Kidney (tissue), 22 donors: ENCODE measurements at places on chromosomes 16 and 17. TPM values are rescaled to one million over a fixed set of nuclear protein-coding genes. Genes with fewer than 3 reads are reported as not detected.

The KRT12 gene
- total RNA-seq, result not detected

The TRIM72 gene
- 0.06 TPM for total RNA-seq

DNA sequence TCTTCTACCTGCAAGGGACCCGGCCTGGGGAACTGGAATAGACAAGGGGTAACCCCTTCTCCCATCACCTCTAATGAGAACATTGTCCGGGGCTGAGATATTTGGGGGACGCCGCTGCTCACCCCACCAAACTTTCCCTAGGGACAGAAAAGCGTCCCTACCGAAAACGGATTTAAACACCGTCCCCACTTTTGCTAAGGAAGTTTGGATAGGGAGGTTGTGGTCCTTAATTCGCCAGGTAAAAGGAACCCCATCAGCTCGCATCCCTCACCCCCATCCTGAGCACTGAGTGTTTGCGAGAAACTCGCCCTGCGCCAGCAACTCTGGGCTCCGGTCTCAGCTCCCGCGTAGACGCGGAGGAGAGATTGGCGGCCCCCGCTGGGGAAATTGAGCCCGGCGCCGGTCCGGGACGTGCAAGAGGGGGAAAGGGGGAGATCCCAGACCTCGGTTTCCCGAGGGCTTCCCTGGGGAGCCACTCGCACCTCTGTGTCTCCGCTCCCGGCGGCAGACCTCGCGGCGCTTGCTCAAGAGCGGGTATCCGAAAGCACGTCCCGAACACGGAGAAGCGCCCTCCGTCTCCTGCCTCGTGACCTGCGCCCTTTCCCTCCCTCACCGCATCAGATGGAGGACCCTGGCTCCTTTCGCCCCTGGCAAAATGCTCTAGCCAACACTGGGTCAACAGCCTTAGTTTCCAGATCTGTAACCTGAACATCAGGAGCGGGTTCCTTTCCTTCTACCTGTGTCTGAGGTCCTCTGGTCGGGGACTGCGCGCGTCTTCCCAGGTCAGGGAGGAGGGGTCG, 3.1 kb upstream of the SOX9 start:
- DNase-seq, result no peak

The CD300LB gene
- 0.91 TPM for total RNA-seq

The HNF1B gene
- 185 TPM for total RNA-seq

- DNase-seq, result no peak
Observed at GRCh38 chr17:74738051-74738996, 1.3 kb downstream of the RAB37 start.

DNA sequence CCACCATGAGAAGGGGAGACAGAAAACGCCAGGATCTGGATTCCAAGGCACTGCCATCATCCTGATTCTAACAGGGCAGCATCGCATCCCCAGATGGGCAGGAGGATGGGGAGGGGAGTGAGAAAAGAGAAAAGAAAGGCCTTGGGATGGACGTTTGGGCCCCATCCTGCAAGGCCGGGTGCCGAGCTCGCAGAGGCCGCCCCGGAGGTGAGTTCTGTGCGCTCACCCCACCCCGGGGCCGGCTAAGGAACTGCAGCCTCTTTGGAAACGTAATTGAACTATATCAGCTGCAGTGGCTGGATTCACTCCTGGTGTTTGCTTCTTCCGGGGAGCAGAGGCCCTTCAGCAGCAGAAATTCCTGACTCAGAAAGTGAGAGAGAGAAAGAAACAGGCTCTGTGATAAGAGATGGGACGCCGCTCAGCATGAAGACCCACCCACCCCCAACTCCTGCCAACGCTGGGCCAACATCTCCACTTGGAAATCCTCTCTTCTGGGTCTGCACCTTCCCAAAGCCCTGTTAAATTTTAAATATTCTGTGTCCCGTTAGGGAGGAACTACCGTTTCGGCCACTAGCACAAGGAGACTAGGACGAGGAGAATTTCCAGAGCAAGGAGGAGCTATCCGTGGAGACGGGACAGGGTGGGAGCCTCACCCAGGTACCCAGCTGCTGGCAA, 8.5 kb upstream of the SSTR2 start:
- peak; percentile 84 for DNase-seq

- no peak for DNase-seq
Observed at GRCh38 chr16:84751947-84752346, 52.1 kb downstream of the USP10 start.

DNA sequence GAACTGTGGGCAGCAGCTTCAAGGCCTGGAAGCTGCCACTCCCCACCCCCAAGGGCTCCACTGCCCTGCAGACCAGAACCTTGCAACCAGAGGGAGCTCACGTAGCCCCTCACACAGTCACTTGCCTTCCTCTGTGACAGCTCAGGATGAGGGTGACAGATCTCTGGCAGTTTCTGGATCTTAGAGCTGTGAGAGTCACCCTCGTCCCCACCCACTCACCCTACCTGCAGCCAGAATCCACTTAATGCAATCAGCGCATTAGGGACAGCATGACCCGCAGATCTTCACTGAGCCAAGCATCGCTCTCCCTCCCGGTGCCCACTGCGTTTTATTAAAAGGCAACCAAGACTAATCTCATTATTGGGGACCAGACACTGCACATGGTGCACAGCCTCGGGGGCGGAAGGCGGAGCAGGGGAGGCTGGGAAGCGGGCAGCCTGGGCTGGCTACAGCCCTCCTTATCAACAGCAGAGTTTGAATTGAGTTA, 3.5 kb downstream of the CYB561 start:
- DNase-seq, result no peak

GRCh38 chr17:1217089-1217385, 37.3 kb upstream of the ABR start:
- peak; percentile 39 for DNase-seq

The PRR15L gene
- 105 TPM for total RNA-seq

- DNase-seq, result no peak
Observed at GRCh38 chr16:2170080-2170479, 14.5 kb downstream of the TRAF7 start.

GRCh38 chr16:3665508-3665907, 11.0 kb downstream of the DNASE1 start:
- no peak for DNase-seq

DNA sequence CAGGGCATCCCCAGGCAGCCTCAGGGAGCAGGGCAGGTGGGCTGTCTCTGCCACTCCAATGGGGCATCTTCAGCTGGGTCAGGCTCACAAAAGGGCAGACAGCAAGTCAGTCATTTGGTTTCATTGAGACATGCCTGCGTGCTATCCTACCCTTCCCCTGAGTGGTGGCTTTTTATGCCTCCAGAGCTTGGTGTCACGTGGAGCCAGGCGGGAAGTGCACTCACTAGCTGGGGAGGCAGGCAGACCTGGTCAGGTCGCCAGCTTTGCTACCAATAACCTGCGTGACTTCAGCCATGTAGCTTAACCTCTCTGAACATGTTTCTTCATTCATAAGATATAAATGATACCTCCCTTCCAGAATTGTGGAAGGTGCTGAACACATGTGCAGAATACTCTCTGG, 415.0 kb downstream of the SOX9 start:
- DNase-seq, result no peak

- no peak for DNase-seq
Observed at GRCh38 chr17:29070781-29071180, 27.8 kb downstream of the PIPOX start.

The ATP1B2 gene
- total RNA-seq, result 7.6 TPM

The TEX14 gene
- 0.22 TPM for total RNA-seq

DNA sequence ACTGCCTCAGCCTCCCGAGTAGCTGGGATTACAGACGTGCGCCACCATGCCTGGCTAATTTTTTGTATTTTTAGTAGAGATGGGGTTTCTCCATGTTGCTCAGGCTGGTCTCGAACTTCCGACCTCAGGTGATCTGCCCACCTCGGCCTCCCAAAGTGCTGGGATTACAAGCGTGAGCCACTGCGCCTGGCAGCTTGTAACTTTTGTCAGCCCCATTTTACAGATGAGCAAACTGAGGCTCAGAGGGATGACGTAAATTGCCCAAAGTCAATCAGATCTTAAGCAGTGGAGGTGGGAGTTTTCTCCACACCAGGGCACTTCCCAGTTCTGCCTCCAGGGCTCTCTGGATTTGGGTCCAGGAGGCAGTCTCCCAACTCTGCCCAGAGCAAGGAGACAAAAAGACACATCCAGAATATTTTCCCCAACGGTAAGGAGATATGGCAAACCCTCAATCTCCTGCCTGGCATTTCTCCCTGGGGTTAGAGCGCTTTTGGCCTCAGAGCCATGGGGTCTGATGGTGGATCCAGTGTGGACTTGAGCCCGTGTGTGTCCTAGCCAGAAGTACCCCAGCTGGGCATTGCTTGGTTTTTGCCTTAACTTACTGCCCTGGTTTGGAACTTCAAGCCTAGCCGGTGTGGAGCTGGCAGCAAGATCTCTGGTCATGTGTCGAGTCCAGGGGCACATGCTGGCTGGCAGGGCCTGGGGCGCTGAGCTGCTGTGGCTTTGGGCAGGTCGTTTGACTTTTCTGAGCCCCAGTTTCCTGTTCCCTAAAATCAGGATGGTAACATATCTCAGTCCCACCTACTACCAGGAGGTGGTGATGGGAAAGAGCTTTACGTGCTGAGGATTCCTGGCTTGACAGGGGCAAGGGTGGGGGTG, 3.4 kb downstream of the ADAM11 start:
- no peak for DNase-seq

- DNase-seq, result no peak
Observed at GRCh38 chr17:64087252-64088005, 42.5 kb downstream of the ERN1 start.

The TBC1D3 gene
- total RNA-seq, result not detected

DNA sequence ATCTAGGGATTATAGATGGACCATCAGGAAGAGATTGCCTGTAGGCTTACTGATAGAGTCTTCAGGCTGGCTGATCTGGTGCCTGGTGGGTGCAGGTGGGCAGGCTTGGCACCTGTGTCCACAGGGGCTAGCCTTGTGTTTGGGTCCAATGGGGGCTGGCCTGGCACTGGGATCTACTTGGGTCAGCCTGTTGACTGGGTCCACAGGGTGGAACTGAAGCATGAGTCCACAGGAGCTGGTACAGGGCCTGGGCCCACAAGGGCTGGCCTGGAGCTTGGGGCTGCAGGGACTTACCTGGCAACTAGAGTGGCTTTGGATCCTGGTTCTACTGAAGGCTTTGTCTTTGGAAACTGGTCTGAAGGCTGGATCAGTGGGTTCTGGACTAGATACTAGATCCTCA, 1217.7 kb downstream of the CDH11 start:
- DNase-seq, result no peak

The MT1F gene
- 53.3 TPM for total RNA-seq

DNA sequence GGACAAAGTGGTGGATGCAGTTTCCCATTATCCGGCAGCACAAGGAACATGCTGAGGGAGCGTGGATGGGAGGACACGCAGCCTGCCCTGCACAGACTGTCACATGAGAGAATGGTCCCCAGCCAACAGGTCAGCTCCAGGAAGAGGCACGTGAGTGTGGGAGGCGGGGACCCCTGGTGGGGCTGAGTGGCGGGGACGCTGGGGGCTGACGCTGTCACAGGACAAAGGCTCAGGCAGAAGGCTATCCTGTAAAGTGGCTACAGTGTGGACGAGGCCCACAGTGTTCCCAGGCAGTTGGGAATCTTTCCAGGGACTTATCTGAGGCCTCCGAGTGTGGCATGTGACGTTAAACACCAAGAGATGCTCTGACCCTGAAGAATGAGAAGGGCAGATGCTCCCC, 30.4 kb downstream of the MBTPS1 start:
- no peak for DNase-seq

- no peak for DNase-seq
Observed at GRCh38 chr17:27525836-27526603, 69.8 kb downstream of the KSR1 start.

The PCTP gene
- total RNA-seq, result 18.7 TPM
